HTR-8/SVneo (cell line): ENCODE measurements at places on chromosomes 5 and 9.
A peak's percentile ranks its signal among the peaks of the same experiment; 100 is the strongest.

DNA sequence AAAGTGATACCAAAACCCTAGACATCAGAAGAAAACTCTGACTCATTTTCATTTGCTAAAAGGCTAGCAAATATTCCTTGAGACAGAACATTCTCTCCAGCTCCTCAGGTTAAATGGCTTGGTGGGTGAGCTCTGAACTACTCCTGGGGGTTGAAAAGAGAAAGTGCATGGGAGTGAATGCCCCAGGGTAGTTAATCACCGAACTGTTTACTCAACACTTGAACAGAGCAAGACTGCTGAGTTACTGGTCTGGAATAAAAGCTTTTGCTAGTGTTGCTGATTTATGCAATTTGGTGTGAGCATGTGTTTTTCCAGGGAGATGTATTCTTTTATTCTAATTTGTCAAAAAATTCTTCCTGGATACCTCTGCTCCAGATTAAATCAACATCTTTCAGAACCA, 88.3 kb upstream of the PRDM9 start:
- peak; percentile 30 for DNase-seq

DNA sequence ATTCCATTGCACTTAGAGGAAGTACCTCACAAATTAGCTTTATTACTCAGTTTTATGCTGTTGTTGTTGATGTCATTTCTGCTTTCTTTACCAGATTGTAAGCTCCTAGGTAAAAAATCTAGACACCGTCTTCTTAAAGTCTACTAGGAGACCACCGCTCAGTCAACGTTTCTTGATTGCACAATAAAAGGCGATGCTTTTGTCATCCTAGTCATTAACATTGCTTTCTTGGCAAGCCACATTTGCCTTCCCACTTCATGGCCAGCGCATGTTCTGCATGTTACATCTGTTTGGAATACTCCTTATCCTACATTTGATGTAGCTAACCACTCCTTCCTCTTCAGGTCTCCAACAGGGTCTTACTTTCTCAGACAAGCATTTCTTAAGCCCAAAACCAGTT, 464.0 kb upstream of the TUSC1 start:
- DNase-seq = no peak

GRCh38 chr5:147072622-147073021, 162.2 kb upstream of the STK32A start:
- no peak for DNase-seq

DNA sequence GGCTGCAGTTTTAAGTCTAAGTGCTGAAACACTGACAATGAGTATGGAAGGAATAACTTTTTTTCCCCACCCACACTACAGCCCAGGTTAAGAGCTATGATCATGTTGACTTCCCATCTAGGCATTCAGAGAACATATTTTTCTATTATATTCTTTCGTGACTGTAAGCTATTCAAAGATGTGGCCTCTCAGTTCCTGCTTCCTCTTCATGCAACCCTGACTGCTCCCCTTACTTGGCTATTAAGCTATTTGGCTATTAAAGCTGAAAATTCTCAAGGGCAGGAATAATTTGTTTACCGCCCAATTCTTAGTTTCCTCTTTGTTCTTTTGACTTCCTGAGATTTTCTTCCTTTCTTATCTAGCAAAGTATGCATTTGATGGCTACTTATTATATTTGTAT, 18.6 kb upstream of the ALDH1A1 start:
- DNase-seq = no peak

DNA sequence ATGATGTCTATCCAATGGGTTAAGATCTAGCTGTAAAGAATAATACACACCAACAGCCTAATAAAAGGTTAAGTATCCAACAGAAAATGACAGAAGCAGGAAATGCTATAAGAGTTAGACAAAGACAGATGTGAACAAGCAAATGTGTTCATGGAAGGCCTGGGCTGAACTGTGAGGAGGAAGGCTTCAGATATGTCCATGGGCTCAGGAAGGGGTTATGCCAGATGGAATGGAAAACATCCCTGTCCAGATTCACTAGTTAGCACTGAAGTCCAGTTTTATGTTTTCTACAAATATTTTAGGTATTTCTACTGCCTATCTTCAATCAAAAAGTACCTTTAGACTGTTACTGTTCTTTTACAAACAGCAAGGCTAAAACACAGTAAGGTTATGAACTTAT, 27.1 kb downstream of the ERAP1 start:
- peak; percentile 7 for DNase-seq

DNA sequence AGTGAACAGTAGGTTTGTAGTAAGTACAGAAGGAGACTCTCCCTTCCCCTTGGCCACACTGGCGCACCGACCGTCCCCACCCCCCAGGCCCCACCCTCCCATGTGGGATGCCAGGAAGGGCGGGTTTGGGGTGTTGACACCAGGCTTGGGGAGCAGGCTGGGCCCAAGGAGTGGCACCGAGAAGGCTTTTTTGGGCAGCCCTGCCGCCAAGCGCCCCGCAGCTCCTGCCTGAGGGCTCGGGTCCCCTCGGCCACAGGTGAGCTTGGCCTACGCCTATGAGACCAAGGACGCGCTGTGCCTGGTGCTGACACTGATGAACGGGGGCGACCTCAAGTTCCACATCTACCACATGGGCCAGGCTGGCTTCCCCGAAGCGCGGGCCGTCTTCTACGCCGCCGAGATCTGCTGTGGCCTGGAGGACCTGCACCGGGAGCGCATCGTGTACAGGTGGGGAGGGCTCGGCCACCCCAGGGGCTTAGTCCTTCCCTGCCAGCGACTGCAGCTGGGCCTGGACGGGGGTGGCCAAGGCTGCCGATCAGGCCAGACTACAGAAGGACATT, 7.3 kb downstream of the GRK6 start:
- DNase-seq = no peak

DNA sequence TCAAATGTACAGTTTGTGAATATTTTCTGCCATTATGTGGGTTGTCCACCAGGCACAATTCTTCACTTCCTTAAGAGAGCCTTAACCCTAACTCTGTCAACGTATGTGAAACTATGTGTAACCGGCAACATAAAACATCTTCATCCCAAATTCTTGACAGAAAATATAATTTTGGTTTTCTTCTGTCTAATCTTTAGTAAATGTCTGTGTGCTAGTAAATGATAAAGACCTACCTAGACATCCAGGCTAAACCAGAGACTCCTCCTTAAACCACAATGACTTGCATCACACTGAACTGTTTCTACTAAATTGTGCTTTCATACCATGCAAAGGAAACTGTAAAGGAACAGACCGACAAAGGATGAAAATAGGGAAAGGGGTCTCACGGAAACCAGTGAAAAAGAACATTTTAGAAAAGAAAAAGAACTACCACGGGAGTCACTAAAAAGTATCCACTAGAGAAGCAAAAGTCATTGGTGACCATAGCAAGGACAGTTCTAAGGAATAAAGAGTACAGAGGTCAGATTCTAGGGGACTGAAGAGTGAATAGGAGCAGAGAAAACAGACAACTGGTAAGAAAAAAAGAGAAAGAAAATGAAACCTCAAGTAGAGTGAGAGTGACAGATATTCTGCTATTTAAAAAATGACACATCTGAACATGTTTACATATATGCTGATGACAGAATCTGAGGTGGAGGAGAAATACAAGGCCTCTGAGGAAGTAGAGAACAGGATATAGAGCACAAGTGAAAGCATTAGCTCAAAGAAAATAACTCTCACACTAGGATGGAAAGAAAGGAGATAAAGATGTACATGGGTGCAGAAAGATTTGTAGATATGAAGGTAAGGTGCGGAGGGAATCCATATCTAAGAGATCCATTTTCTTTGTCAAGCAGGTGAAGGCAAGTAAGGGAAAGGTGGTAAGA, 49.4 kb downstream of the FNIP1 start:
- no peak for DNase-seq

DNA sequence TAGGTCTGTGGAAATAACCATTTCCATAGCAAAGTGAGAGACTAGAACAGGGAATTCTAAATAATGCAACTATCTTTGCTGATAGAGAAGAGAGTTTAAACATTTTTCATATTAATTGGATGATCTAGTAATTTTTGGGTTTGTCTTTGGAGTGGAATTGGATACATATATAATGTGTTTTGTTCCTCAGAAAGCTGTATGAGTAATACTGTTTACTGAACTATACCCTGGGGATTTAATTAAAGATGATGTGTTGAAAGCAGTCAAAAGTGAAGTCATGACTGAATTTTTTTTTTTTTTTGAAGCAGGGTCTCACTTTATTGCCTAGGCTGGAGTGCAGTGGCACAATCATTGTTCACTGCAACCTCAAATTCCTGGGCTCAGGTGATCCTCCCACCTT, 17.9 kb downstream of the FER start:
- no peak for DNase-seq

GRCh38 chr5:98772415-98773213, 849 bp upstream of the RGMB start:
- DNase-seq = peak; percentile 67

DNA sequence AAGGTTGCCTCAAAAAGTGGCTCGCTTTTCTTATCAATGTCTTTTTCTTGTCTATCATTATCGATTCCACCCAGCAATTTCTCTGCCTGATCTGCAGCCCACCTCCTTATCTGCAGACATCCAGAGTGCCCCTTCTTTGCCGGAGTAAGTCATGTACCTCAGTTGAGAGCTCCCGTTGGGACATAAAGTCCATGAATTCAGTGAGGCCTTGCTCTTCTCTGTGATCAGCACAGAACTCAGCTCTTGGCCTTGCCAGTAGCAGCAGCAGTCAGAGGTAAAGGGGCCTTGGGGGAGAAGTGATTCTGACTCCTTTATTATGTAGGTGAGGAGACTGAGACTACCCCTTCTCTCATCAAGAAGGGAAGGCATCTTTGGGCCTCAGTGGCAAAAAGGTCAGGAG, 24.9 kb upstream of the DCAF12 start:
- no peak for DNase-seq

DNA sequence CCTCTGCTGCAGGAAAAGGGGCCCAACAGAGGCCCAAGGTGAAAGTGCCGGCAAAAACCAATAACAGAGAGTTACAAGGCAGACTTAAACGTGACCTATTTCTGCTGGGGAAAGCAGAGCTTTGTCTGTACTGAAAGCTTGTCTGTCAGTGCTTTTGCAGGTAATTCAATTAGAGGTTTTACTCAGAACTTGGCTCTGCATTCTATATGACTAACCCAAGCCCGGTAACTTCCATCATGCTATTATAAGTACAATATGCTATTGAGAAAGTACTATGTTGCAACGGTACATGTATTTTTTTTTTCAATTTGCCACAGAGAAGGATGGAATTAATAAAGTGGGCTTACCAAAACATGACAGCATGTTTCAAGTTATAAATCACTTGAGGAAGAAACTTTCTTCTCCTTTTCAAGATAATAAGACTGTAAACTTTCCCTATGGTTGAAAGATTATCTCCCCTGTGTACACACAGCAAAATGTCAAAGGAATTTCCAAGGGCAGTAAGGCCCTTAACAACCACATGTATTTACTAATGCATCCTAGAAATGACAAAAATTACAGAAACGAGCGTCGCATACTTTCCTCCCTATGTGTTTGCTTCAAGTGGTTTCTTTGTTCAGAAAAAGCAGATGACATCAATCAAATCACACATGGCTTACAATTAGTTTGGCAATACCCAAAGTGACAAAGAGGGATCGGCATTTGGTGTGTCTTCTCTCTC, 282.4 kb downstream of the EFNA5 start:
- DNase-seq = peak; percentile 14

GRCh38 chr5:142484821-142485387, 160.1 kb upstream of the SPRY4 start:
- DNase-seq = no peak

GRCh38 chr5:103646698-103647614, 84.4 kb upstream of the NUDT12 start:
- no peak for DNase-seq

- DNase-seq = no peak
Observed at GRCh38 chr9:136726118-136726517, 13.7 kb downstream of the DIPK1B start.

- DNase-seq = no peak
Observed at GRCh38 chr5:39543335-39543734, 118.6 kb upstream of the DAB2 start.

- no peak for DNase-seq
Observed at GRCh38 chr9:3865141-3865772, 339.5 kb upstream of the RFX3 start.

DNA sequence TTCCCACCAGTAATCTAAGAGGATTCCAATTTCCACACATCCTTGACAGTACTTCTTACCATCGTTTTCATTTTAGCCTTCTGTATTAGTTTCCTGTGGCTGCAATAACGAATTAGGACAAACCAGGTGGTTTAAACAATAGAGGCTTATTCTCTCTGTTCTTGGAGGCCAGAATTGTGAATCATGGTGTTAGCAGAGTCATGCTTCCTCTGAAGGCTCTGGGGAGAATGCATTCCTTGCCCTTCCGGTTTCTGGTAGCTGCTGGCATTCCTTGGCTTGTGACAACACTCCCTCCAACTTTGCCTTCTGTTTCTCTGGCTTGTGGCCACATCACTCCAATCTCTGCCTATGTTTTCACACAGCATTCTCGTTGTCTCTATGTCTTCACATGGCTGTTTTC, 23.5 kb downstream of the RIGI start:
- no peak for DNase-seq

- no peak for DNase-seq
Observed at GRCh38 chr5:179798771-179799643, 5.2 kb downstream of the LTC4S start.

GRCh38 chr9:96150324-96151227, 151.4 kb downstream of the HSD17B3 start:
- DNase-seq = no peak

DNA sequence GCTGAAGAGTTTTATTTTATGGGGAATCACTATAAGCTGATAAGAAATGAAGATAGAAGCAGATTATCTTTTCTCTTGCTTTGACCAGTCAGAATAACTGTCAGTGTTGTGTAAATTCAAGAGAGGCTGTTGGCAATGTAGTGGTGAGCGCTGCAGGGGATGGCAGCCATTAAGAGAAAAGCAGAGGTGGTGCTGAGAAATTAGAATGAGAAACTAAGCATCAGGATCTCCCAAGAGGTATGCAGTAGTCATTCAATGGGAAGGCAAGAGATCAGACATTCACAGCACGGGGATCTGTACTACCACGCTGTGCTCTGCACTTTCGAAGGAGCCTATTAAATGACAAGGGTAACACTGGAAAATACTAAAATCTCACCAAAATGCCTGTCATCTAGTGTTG, 768.5 kb upstream of the ACO1 start:
- no peak for DNase-seq
